ENCODE measurements at places on chromosomes 12 and 14.

DNA sequence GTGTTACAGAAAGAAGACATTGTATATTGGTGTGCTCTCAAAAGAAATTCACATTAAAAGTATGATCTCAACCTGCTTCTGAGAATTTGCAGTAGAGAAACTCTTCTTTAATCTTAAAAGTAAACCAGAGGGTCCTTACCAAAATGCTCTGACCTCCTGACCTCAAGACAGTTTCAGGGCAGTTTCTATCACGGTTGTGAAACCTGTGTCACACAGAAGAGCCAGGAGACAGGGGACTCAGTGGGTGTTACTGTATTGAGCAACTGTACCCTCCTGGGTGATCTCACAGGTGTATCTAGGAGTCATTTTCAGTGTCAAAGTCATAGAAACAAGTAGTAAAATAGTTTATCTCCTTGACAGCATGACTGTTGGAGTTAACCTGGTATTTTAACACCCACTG, 178.0 kb downstream of the GRIP1 start:
- DNase-seq = no peak

DNA sequence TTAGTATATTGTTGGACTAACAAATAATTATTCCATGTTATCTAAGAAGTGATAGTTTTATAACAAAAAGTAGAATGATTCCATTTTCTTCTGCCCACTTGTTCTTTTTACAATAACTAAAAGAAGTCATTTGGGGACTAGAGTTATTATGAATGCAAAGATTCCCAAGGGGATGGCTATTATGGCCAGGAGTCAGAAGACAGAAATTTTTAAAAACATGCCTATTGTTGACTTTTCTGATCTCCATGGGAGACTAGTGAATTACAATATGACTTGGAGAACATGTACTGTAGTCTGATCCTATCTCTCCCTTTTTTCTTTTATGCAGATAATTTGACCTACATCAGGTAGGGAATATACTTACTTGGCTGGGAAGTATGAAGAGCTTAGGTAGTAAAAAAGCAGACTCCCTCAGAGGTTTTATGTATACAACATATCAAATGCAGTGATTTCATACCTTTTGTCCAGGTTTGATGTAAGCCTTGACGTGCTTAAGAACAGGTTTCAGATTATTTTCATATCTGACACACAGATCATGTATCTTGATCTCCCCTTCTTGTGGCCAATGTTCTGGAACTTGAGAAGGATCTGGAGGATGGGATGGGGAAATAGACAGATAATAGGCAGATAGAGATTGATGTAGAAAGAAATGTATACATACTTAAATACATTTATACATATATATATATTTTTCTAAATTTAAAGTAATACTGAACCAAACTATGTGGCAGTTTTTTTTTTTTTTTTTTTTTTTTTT, 41.0 kb upstream of the KCNJ8 start:
- peak; percentile 14 for DNase-seq

DNA sequence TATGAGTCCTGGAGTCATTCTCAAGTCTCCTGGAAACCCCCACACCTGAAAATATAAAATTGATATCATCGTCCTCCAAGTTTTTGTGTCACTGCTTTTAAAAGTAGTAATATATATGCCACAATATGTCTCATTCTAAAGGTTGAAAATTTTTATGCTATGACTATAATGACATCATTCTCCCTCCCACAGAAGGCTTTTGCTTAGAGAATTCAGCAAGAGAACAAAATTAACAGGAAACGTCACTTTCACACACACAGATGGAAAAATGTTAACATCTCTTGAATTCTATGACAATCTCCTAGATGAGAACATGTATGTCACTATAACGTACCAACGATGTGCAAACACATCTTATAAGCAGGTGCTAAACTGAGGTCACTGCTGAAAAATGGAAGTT, 498.3 kb downstream of the FOXG1 start:
- DNase-seq = no peak

- DNase-seq = no peak
Observed at GRCh38 chr12:104513681-104514080, 56.9 kb downstream of the CHST11 start.

- DNase-seq = no peak
Observed at GRCh38 chr14:95045106-95045701, 112.1 kb downstream of the DICER1 start.

DNA sequence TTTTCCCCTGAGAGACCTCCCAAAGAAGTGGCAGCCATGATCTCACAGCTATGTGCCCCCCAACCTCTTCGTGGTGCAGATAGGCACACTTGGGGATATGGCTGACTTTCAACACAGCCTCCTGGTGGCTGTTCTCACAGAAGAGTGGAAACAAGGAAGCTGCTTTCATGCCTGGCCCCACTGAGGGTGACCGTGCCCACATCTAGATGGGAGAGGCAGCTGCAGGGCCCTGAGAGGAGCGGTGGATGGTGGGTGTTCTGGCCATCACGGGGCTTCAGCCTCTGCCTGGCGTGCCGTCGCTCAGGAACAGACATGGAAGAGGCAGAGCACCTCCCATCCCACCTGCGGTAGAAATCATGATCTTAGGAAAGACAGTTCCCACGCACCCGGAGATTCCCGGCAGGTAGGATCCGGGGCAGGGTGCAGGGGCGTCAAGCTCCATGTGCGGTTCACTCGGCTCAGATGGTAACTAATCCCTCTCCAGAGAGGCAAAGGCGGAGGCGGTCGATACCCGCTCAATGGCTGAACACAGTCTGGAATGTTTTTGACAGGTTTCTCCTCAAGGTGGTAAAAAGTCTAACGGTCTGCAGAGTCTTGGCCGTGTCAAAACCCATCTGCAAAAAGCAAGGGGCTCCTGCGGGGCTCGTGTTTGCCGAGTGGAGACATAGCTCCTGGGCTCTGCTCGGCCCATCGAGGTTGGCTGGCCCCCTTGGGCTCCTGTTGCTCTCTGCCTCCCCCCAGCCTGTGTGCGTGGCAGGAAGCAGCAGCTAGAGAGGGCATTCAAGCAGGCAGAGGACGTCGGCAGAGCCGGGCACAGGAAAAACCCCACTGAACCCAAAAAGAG, 225.2 kb upstream of the RTL1 start:
- no peak for DNase-seq

DNA sequence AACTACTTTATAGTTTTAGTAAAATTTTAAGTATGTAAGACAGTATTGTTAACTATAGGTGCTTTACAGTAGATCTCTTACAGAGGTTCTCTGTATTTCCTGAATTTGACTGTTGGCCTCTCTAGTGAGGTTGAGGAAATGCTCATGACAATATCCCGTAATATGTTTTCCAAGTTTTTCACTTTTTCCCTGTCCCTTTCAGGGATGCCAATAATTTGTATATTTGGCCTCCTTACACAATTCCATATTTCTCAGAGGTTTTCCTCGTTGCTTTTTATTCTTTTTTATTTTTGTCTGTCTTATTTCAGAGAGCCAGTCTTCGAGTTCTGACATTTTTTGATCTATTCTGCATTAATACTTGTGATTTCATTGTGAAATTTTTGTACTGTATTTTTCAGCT, 233.7 kb upstream of the PDE3A start:
- DNase-seq = no peak

DNA sequence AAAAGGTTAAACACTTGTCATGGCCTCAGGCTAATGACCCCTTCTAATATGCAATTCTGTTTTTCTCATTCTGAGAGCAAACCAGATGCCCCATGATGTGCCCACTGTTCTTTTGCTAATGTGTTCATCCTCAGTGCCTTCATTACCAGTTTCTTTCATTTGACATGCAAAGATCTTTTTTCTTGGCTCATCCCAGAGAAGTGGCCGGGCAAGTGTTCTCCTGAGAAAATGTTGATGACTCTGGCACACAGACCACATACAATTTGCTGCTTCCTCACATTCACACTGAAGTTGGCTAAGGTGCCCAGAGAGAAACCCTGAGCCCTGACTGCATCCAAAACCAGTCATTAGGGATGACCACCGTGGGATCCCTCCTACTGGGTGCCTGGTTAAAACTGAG, 833.3 kb downstream of the DIO2 start:
- no peak for DNase-seq

DNA sequence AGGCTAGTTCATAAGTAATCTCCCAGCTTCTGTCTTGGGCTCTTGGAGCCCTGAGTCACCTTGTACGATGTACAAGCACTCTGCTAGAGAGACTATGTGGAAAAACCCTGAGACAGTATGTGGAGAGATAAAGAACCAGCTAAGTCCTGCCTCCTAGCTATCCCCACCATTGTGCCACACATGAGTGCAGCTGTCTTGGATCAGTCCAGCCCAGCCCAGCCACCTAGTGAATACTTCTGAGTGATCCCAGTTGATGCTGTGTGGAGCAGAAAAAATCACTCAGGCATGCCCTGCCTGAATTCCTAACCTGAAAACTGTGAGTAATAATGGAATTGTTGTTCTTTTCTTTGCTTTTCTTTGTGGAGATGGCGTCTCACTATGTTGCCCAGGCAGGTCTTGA, 5.1 kb upstream of the SERPINA6 start:
- DNase-seq = no peak

- no peak for DNase-seq
Observed at GRCh38 chr12:95763809-95764253, 26.7 kb downstream of the NTN4 start.

- no peak for DNase-seq
Observed at GRCh38 chr12:41034686-41035085, 153.4 kb upstream of the PDZRN4 start.

GRCh38 chr14:104881369-104881979, 16.4 kb downstream of the CEP170B start:
- peak; percentile 63 for DNase-seq

- no peak for DNase-seq
Observed at GRCh38 chr12:43578782-43579181, 26.8 kb upstream of the ADAMTS20 start.

DNA sequence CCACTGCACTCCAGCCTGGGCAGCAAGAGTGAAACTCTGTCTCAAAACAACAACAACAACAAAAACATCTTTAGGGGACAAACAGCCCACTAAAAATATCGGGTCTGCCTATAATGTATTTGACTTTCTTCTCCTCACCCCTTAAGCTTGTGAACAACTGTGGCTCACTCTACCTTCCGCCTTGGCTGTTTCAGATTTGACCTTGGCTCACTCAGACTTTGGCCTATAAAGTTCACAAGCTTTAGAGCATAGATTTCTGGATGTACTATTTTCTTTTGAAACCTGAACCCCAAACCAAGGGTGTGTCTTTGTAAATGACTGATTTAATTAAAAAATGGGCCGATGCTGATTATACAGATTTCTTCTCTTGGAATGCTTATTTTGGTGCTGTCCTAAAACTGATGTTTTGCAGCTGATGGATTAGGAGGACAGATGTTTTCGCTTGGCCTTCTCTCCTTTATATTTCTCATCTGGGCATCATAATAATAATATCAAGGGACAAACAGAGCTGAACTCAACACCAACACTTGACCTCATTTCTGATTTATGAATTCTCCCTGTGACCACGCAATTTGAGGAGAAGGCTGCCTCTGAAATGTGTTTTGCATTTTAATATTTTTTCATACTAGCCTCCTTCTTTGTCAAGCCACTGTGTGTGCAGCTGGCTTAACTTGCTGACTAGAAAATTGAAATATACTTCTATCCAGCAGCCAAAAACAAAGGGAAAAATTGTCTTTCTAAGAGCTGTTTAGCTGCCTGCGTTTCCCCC, 40.2 kb upstream of the RASSF3 start:
- no peak for DNase-seq

DNA sequence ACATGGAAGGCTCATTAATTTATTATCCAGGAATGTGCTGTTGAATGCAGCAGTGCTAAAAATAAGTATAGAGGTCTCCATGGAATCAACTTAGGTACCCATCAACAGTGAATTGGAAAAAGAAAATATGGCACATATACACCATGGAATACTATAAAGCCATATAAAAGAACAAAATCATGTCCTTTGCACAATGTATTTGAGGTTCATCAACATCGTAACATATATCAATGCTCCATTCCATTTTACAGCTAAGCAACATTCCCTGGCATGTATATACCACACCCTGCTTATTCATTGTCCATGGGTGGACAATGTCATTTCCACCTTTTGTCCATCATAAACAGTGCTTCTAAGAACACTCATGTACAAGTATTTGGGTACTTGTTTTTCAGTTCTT, 147.8 kb upstream of the RASSF8 start:
- no peak for DNase-seq

DNA sequence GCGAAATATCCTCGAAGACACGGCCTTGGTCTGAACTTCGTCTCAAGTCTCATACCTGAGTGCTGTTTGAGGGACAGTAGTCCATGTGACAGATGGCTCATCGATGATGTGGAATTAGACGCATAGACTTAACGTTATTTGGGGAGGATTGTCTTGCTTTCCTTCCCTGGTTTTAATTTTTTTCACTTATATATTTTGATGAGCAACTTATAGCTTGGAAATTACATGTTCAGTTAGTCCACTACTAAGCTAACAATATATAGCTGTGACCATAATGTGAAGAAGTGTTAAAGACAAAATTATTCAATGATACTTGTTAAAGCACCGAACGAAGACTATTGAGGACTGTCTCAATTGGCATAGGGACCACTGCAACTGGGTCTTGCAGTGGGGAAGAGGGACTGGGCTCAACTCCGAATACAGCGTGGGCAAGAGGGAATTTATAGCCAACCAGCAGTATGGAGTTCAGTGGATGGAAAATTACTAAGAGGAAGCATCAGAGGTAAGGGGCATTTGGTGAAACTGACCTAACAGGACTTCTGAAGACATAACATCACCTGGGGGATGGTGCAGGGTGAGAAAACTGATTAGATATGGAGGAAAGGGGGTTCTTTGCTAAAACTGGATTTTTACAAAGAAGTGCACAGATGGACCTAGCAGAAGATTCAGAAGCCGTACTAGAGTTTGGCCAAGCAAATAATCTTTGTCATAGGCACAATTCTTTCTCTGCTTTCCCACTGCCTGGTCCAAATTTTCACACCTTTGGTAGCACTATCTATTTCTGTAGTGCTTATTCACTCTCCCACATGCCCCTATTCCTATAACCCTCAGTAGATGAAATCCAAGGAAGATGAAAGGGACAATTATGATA, 910 bp upstream of the TM7SF3 start:
- peak; percentile 23 for DNase-seq

Measured in NCI-H1417 (cell line).